ENCODE measurements at places on chromosomes 11 and 22. TPM values are rescaled to one million over a fixed set of nuclear protein-coding genes. Genes with fewer than 3 reads are reported as not detected.

DNA sequence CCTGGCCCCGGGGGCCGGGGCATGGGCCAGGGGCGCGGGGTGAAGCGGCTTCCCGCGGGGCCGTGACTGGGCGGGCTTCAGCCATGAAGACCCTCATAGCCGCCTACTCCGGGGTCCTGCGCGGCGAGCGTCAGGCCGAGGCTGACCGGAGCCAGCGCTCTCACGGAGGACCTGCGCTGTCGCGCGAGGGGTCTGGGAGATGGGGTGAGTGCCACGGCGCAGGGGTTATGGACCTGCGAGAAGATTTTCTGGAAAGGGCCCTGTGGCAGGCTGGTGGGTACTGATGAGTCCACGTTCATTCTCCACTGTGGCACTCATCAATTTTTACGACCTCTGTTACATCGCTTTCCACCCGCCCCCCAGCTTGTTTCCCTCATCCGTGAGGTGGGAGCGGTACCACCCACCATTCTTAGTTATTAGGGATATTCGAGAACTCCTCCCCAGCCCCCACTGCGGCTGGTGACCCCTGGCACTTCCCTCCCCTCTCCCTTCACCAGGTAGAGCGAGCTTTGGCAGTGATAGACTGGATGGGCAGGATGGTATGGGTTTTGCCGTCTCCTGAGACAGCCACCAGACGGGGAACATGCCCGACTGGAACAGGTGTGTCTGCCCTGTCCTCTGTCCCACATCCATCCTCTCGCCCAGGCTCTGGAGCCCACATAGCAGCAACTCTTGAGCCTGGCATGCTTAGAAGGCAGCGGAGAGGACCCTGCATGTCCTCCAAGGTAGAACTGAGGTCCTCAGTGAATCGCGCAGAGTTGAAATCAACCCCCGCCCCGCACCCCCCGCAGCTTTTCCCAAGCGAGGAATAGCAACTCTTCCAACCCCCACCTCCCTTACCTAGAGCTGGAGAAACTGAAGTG lies 562 bp downstream of the DGAT2 start:
- DNase-seq = no peak

DNA sequence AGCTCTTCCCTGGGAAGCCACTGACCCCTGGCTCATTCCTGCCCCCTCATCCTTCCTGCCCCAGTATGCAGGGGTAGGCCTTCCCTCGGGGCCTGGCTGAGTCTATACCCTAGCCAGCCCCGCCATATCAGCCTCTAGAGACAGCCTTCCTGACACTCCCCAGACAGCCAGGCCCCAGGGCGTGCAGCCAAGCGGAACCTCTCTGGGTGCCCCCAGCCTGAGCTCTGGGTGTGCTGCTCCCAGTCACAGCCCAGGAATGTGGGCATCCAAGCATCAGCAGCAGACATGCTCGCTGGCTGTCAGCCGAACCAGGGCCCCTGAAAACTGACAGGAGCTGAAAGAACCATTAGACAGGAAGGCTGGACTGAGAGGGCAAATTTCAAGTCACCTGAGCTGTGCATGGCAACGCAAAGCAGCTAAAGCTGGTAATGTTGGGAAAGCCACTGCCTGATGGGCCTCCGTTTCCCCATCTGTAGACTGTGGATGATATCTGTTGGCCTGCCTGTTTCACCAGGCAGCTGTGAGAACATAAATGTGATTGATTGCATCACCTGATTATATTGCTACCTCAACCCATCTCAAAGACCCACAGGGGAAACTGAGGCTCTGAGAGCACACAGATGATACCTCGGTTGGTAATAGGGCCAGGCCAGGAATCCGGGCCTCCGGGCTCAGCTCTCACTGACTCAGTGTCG lies 93.2 kb downstream of the LRRC32 start:
- DNase-seq = peak; percentile 88

DNA sequence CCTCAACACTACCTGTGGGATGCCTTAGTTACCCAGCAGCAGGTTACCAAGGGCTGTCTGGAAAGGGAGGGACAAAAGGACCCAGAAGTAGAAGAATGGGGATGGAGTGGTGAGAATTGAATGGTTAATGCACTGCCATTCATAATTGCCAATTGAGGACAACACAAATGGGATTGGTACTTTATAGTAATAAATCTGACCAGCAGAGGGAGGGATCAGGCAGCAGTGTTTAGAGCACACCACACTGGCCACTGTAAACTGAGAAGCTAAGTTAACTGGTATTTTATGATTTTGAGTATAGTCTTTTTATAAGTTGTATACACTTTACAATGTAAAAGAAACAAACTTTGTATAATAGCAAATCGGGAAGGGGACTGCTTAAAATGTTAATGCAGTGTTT lies 10.7 kb downstream of the TBRG1 start:
- DNase-seq = peak; percentile 19

The SYCE3 gene
- total RNA-seq = not detected

The C22orf23 gene
- 0.48 TPM for total RNA-seq
